ENCODE measurements at places on chromosomes 7 and 10.

- DNase-seq, result peak; percentile 17
Measured at GRCh38 chr10:127911218-127911866, 4.4 kb downstream of the PTPRE start.

DNA sequence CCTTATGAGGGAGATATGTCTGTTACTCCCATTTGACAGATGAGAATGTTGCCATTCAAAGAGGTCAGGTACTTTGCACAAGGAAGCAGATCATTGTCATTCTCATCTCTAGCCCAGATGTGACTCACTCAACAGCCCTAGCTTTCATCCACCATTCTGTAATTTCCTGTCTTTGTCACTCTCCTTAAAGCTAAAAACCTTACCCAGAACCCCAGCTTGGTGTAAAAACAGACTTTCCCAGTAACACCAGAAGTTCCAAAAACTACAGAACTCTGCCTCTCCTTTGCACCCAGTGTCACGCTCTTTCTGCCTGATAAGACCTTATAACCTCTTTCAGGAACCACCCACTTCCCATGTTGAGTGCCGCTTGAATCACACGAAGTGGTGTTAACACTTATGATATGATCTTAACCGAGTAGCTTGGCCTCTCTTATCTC lies 89.1 kb upstream of the SP4 start:
- no peak for DNase-seq

GRCh38 chr7:22572937-22573336 lies 72.9 kb upstream of the STEAP1B start:
- DNase-seq, result peak; percentile 98

DNA sequence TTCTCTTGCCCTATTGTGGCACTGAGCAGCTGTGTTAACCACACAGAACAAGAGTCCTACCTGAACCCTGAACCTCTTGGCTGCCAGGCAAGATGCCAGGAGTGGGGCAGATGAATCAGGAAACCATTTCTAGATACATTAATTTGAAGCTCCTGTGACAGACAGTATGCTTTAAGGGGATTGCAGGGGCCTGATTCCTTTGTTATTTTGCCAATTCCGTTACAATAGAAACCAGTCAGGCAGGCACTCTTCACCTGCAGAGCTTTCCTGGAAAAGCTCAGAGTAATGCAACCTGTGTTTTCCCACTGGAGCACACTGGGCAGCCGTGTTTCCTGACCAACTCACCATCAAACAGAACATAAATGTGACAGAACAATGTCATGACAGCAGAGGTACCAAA lies 233.1 kb downstream of the BMPER start:
- DNase-seq, result no peak

DNA sequence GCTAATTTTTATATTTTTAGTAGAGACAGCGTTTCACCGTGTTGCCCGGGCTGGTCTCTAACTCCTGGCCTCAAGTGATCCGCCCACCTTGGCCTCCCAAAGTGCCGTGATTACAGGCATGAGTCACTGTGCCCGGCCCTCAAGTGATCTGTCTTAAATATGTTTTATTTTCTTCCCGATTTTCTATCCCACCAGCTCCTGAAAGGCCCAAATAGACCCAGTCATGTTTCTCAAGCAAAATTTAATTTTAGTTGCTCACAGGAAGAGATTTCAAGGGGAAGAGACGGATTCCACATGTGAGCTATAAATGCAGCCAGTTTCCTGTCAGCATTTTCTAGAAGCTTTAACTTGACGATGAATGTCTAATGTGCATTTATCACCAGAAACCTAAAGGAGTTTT lies 12.0 kb downstream of the DENND10 start:
- no peak for DNase-seq

- no peak for DNase-seq
Measured at GRCh38 chr10:104033401-104033930, 52.2 kb downstream of the COL17A1 start.

GRCh38 chr7:124649397-124650014 lies 116.1 kb downstream of the GPR37 start:
- no peak for DNase-seq

DNA sequence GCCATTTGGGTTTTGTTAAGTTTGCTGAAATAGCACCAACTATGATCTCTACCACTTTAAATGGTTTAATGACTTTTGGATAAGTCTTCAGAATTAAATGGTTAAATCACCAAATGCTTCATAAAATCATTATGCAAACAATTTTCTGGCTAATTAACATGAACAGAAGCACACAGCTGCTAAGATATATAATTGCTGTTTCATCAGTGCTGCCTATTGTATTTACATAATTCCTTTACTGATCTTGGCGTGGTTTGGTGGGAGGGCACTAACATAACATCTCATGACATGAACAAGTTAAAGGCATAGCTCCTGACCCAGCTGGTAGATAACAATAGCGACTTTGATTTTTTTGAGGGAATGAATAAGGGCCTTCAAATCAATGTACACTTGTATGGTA lies 94.1 kb downstream of the FZD1 start:
- no peak for DNase-seq

GRCh38 chr10:618229-618989 lies 71.1 kb downstream of the DIP2C start:
- no peak for DNase-seq

- no peak for DNase-seq
Measured at GRCh38 chr7:129499999-129500398, 2.3 kb upstream of the SMKR1 start.

- peak; percentile 96 for DNase-seq
Measured at GRCh38 chr7:4738711-4739527, 36.5 kb upstream of the AP5Z1 start.

DNA sequence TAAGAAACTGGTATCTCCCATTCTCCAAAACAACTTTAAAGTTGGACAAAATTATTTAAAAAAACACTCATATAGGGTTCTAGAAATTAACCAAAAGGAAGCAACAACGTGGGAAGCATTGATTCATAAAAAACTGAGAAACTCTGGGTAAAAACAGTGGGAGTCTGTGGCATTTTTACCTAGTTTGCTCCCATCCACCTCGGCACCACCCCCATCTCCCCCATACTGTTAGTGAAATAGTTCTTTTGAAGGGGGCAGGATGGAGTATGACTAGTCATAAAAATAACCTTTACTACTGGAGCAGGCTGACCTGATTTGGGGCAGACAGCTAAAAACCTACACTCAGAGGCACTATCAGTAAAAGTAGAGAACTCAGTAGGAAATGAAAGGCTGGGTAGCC lies 123.2 kb downstream of the AVL9 start:
- DNase-seq, result no peak

DNA sequence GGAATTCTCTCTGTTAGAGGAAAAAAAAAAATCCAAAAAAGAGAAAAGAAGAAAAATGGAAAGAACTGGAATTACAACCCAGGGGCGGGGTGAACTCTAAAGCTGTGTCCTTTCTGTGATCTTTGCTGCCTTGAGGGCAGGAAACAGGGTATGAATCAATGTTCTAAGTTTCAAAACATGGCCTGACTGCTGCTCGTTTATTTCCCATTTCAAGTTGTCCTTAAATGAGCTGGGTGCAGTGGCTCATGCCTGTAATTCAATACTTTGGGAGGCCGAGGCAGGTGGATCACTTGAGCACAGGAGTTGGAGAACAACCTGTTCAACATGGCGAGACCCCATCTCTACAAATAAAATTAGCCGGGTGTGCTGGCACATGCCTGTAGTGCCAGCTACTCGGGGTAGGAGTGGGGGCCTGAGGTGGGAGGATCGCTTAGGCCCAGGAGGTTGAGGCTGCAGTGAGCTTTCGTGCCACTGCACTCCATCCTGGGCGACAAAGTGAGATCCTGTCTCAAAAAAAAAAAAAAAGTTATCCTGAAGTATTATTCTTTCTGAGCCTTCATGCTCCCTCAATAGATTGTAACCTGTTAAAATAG lies 24.7 kb upstream of the TFAM start:
- DNase-seq, result no peak

- DNase-seq, result peak; percentile 77
Measured at GRCh38 chr10:23514321-23514720, 75.4 kb downstream of the OTUD1 start.
